Amniotic stem cell (primary cell): ENCODE measurements at places on chromosomes 3 and 15.

DNA sequence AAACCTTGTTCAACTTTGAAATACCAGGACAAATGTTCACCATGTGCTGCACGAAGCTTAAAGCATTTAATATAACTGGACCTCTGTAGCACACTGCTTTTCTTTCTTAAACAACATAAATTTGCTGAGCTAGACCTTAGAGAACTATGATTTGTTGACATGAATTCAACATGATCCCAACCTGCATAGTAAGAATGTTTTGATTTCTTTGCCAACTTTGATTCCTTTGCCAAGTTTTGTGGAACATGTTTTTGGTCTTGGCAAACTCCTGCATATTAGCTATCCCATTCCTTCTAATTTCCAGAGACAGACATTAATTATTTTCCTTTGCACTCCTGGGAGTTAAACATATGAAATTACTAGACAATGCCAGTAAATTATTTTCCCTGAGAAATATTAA, 197.2 kb upstream of the RBMS3 start:
- no peak for DNase-seq

GRCh38 chr3:195537995-195538394, 5.1 kb downstream of the PPP1R2 start:
- DNase-seq = no peak

- no peak for DNase-seq
Measured at GRCh38 chr3:99638167-99638948, at the start of gene COL8A1. TSS of gene COL8A1 (plus strand) at chr3:99638594. CDS start at chr3:99790683, 152,089 bp downstream.

DNA sequence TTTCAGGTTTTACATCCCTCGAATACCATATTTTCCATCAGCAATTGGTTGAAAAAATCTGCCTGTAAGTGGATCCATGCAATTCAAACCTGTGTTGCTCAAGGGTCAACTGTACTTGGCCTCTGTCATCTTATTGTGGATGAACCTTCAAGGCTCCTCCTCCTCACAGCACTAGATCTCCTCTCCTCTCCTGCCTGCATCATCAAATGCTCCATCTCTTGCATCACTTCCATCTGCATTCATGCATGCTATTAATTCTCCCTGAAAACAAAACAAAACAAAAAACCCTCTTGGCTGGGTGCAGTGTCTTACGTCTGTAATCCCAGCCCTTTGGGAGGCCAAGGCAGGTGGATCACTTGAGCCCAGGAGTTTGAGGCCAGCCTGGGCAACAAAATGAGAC, 10.1 kb downstream of the BCL2L10 start:
- peak; percentile 37 for DNase-seq

DNA sequence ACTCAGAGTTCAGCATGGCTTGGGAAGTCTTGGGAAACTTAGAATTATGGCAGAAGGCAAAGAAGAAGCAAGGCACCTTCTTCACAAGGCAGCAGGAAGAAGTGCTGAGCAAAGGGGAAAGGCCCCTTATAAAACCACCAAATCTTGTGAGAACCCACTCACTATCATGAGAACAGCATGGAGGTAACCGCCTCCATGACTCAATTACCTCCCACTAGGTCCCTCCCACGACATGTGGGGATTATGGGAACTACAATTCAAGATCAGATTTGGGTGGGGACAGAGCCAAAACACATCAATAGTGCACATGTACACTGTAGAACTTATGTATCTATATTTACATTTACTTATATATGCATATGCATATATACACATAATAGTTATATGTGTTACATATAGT, 565.3 kb upstream of the NR2F2 start:
- no peak for DNase-seq

DNA sequence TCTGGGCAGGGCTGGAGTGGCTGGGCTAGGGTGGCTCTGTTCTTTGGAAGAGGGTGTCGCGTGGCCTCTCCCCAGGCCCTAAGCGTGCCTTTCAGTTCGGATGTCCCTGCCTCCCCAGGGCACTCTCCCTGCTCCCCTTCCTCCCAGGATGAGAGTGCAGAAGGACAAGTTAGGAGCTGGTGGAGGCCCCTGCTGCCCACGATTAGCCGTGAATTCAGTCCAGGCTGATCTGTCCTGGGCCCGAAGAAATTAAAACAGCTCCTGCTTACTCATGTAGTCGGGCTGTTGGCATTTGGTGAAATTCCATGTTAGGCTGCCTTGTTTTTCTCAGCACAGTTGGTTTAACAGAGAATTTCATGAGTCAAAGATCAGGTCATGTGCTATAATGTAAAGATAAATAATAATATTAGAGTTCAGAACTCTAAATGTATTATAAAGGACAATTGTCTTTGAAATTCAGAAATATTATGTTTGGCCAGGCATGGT, 24.5 kb downstream of the NIPA1 start:
- no peak for DNase-seq

DNA sequence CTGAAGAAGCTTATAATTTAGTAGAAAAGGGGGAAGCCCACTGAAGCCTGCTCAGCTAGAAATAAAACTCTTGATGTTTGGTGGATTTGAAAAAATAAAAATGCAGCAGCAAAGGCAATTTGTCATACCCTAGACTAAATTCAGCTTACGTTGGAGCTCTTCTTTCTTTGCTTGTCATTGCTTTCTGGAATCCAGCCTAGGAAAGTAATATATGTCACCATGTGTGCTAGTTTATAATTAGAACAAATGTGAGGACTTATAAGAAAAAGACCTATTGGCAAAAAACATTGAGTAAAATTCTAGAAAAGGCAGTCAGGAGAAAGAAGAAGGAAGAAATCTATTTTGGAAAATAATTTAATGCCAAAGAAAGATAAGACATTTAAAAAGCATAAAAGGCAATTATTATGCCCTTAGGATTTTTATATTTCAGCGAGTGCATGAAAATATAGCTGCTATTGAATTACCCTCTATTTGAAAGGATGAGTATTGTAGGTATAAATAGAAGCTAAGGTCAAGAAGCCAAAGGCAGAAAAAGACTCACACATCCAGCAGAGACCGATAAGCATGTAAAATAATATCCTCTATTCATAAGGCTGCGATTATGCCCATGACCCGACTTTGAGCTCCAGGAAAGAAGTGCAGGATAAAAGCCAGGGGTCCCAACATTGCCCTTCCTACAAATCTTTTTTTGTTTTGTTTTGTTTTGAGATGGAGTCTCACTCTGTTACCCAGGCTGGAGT, 10.6 kb upstream of the BTBD1 start:
- no peak for DNase-seq

DNA sequence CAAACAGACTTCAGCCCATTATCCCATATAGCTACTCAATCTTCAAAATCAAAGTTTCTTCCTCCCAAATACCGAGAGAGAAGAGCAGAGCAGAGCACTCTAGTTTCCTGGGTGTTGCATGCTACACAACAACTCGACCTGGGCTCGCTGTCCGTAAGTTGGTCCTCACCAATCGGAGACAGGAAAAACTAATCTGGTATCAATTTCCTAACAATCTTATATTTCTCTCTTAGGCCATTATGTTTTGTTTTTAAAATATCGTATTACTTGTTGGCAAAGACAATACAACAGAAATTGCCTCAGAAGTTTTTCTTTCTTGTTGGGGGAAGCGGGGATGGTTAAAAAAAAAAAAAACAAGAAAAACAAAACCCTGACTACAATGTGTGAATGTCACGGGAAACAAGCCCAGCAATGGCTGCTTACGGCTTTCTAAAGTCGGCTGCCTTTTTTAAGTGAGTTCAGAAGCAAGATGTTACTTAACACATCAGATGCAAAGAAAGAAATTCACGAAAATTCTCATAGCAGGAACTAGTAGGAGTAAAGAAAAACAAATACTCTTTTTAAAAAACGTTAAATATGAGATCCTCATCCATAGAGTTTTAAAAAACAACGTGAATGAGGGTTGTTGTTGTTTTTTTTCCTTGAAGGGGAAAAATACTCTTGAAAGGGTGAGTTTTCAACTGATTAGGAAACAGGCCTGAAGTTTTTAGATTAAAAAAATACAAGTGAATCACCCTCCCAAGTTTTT, 1.9 kb downstream of the VGLL4 start:
- DNase-seq = no peak

- no peak for DNase-seq
Measured at GRCh38 chr3:170355738-170356595, 1.5 kb upstream of the SKIL start.

DNA sequence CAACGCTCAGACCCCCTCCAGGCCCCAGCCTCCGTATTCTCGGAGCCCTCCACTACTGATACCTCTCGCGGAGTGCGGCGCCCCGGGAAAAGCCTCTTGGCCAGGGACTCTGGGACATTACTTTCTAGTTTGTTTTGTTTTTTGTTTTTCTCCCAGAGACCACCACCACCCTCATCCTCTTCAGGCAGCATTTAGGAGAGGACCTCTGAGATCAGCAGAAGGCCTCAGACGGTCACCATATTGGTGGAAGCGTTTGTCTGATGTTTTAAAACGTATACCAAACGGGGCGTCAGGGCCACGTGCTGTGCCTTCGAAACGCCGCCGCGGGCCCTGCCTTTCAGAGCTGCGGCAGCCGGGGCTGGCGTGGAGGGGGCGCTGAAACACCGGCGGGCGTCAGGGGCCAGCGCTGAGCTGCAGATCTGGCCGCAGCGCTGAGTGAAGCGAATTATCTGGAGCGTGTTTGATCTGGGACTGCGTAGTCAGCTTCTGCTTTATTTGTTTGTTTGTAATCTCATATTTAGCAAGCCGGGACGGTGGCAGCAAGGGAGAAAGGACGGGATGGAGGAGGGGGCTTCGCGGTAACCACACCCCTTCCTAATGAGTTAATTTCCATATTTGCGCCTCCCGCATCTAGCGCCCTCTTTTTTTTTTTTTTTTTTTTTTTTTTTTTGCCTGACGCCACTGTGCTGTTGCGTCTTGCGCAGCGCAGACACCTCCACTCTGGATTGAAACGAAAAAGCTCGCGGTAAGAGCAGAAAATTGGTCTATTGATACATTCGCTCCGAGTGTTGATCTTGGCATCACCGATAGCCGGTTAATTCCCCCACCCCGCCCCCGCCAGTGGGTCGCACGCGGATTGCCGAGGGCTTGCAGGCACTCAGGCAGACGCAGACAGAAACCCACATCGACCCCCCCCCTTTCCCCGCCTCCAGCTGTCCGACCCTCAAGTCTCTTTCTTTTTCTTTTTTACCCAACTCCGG, 14.9 kb downstream of the SOX2 start:
- DNase-seq = no peak

GRCh38 chr15:95883064-95883463, 447.4 kb upstream of the NR2F2 start:
- no peak for DNase-seq

DNA sequence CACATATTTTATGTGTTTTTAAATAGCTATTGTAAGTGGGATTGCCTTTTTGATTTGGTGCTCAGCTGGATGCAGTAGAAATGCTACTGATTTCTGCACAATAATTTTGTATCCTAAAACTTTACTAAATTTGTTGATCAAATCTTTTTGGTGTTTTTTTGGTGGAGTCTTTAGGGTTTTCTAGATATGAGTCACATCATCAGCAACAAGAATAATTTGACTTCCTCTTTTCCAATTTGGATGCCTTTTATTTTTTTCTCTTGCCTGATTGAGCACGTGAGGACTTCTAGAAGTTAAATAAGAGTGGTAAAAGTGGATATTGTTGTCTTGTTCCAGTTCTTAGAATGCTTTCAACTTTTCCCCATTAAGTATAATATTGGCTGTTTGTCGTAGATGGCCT, 51.3 kb downstream of the TLNRD1 start:
- DNase-seq = no peak

GRCh38 chr3:151933234-151933853, 59.9 kb downstream of the SUCNR1 start:
- DNase-seq = no peak

DNA sequence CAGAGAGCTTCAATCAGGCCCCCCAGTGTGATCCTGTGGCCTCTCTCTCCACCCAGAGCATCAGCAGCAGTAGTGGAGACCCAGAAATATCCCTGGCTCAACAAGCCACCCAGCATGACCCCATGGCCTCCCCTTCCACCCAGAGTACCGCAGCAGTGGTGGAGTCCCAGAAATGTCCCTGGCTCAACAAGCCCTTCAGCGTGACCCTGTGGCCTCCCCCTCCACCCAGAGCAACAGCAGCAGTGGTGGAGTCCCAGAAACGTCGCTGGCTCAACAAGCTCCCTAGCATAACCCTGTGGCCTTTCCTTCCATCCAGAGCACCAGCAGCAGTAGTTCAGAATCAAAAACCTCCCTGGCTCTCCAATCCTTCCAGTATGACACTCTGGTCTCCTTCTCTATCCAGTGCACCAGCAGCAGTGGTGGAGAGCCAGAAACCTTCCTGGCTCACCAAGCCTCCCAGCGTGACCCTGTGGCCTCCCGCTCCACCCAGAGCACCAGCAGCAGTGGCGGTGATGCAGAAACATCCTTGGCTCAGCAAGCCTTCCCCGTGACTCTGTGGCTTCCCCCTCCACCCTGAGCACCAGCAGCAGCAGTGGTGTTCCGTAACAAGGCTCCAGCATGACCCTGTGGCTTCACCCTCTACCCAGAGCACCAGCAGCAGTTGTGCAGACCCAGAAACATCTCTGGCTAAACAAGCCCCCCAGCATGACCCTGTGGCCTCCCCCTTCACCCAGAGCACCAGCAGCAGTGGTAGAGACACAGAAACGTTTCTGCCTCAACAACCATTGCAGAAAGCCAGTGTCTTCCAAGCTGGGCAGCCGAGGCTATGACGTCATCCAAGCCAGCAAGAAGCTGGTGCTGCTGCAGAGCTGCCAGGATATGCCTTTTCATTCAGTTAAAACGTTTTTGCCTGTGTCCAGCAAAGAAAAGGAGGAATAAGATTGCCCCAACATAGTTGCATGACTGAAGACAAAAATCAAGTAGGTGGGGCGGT, 61.3 kb upstream of the TAMM41 start:
- no peak for DNase-seq

DNA sequence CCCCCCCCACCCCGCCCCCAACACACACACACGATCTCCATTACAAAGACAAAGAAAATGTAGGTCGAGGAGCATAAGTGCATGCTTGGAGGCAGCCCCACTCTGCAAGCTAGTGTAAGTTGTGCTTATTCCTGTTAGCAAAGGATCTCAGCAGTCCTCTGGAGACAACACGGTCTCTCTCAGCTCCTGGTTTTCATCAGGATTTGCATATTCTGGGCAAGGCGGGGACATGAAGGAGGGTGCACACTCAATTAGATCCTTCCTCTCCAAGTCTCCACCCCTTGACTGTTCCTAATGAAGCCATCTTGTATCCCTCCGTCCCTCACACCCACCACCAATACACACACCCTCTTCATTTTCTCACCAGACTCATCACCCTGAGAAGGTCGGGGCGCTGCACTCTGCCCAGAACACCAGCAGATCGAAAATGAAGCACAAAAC, 63.8 kb downstream of the MRPL46 start:
- DNase-seq = no peak

DNA sequence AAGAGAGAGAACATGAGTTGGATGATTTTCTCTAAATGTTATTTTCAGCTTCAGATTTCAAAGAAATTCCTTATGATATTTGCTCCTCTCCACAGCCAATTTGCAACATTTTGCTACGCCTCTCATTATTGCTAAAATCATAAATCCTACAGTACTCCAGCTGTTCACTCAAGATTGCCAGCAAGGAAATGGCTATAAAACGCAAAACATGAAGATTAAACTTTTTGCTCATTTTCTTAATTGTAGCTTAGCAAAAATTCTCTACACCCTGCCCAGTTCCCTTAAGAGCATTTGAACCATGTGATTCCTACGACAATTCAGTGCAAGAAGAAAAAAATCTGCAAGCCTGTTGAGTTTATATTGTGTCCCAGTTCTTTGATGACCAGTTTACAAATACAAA, 6.8 kb downstream of the CHRNA3 start:
- no peak for DNase-seq
